ENCODE measurements at places on chromosomes 5 and 9.
A peak's percentile ranks its signal among the peaks of the same experiment; 100 is the strongest.

DNA sequence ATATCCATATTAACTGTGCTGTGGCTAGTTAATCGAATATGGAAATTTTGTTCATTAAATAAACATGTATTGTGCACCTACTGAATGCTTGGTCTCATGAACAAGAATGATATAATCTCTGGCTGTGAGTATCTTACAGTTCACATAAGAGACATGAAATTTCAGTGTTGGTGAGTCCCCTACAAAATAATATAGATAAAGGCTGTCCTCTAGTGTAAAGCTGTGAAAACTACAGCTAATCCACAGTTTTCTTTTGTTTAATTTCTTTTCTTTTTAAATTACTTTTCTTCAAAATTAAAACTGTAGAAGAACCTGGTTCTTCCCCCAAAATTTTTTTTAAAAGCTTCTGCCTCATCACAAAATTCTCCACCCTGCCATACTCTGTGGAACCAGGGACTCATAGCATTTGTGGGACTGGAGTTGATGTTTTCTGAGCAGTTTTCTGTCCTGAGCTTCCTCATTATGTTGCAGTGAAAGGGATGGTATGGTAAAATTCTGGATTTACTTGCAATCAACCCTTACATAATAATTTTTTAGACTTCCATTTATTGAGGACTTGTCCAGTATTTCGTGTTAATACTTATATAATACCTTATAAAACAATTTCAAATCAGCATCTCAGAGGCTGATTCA is 135.0 kb downstream of the STK32A start:
- peak; percentile 45 for DNase-seq

- no peak for DNase-seq
These were observed 30.0 kb downstream of the CARD6 start for GRCh38 chr5:40871177-40871576.

DNA sequence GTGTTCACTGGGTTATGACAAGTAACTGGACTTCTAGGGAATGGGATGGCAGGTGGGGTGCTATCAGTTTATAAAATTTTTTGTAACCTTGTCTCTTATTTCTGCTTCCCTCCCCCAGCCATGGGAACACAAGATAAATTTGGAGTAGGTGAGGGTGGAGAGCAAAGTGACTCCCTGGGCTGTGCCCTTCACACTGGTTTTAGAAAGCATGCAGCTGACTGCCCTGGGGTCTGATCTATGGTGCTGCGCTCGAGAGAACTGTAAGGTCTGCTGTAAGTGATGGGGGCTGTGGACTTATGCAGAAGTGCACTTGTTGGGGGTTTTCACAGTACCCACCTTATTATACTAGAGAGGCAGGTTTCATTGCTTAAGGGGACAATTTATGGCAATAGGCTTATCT is 247.7 kb upstream of the DMRT1 start:
- no peak for DNase-seq

GRCh38 chr5:16013334-16014065 is 166.1 kb downstream of the MARCHF11 start:
- peak; percentile 17 for DNase-seq

DNA sequence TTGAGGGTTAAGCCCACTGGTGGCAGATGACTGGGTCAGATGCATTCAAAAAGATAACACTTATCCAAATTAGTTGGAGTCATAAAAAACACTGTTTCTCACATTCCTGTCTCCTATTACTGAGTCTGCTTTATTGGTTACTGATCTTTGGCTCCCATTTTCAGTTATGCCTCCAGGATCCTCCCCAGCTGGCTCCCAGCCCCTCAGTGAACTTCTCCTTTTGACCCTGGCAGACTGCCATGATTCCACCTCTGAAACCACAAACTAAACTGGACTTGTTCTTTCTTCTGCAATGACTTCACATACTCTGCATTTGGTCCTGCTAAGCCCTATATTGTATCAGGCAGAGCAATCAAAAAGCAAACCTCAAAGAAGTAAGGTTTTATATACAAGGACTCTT is 860.8 kb upstream of the DMAC1 start:
- peak; percentile 85 for DNase-seq

GRCh38 chr9:98794802-98795201 is 1.6 kb downstream of the ANKS6 start:
- no peak for DNase-seq

DNA sequence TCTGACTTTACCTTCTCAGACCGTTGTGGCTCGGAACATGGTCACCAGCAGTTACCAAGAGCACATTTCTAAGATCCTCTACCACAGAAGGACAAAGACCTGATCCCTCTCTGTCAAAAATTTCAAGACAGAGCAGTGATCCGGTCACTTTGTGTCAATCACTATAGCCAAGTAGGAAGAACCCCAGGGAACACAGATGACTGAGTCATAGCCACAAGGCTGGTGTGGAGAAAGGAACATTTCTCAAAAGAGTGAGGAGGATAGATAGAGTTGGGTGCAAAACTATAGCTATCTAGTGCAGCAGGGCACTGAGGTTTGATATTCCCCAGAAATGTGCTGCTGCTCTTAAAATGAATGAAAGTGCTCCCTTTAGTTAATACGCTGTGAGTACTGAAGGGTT is 130.7 kb upstream of the SMIM23 start:
- no peak for DNase-seq

GRCh38 chr5:19319252-19319651 is 668.7 kb downstream of the CDH18 start:
- no peak for DNase-seq

DNA sequence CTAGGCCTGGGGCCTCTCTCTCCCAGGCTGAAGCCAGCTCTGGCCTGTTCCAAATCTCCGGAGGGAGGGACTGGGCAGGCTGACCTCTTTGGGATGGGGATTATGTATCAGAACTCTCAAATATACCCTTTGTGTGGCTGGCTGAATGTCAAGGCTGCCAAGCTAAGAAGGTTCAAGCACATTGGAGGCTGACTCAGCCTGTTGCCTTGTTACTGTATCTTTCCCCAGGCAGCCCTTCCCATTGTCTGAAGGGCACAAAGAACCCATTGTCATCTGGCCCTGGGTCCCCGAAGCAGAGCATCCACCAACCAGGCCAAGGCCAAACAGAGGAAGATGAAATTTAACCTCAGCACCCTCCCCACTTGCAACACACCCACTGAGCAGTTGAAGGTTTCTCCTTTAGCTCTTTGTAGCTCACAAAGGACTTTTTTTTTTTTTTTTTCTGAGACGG is 7.3 kb upstream of the SPARC start:
- DNase-seq, result no peak

- DNase-seq, result no peak
These were observed 33.5 kb downstream of the KCNMB1 start for GRCh38 chr5:170355601-170356098.

Data from RCC 7860 (cell line).